ENCODE measurements at places on chromosomes 16 and 17.

DNA sequence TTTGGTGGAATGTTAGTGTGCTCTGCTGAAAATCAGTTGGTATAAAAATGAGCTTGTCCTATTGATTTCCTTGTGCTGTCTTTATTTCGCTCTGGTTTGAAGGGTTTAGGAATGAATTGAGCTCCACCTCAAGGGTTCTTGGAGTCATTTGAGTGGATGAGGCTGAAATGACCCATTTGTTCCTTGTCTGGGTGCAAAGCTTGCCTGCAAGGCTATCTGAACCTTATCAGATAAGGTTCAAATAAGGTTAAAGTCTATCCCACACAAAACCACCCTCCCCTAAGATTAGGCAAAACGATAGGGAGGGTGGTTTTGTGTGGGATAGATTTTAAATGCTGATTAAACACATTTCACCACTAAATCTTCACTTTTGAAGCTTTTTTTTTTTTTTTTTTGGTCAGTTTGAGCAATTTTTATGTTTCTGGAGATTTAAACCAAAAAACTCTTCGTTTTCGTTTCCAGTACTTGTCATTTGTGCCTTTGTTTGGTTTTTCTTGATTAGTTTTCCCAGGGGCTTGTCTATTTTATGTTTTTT is 62.7 kb downstream of the ARHGAP44 start:
- no peak for DNase-seq

DNA sequence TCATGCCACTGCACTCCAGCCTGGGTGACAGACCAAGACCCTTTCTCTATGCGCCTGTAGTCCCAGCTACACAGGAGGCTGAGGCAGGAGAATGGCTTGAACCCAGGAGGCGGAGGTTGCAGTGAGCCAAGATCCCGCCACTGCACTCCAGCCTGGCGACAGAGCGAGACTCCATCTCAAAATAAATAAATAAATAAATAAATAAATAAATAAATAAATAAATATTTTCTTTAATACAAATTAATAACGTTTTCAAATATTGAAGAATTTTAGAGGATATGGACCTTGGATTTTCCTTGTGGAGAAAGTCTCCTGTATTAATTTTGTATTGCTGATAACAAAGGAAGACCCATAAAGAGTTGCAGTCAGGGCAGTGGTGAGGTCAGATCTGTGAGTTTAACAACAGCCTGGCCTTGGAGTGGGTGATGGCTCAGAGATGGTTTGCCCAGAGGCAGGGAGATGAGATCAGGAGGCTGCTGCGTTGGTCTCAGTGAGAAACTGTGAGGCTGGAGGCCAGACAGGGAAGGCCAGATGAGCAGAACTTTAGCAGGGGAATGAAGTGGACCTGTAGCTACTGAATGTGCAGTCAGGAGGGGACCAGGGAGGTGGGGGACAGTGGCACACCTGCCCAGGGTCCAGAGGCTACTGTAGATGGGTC is 4.4 kb upstream of the ASGR1 start:
- DNase-seq: no peak

DNA sequence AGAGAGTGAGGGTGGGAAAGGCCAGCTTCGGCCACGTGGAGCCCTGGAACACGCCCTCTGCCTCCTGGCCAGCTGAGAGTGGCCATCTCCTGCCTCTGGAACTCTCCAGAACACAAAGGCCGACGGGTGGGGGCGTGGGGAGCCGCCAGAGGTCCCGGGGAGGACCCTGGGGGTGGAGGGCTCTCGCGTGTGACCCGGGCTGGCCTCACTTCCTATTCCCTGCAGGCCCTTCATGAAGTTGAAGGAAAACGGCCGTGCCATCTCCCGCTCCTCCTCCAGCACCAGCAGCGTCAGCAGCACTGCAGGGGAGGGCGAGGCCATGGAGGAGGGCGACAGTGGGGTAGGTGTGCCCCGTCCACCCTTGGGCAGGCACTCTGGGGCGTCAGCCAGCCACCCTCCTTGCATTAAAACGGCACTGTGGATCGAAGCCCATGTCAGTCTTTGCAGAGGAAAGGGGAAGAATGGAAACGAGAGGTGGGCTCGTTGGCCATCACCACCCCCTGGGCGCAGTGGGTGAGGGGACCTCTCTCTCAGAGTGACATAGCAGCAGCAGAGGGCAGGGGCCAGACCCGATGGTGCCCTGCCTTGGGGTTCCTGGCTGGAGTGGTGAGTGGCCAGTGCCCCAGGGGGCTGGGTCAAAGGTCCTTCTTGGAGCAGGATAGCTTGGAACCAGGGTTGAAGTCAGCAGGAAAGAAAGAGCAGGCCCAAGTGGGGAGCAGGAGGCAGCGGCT is 37.1 kb downstream of the OR1D5 start:
- DNase-seq: no peak

GRCh38 chr17:19978805-19979211 is 1.2 kb upstream of the AKAP10 start:
- no peak for DNase-seq

GRCh38 chr17:49515196-49515770 is 20.2 kb downstream of the NGFR start:
- no peak for DNase-seq

GRCh38 chr16:55568207-55568606 is 1.7 kb downstream of the CAPNS2 start:
- DNase-seq: no peak

- no peak for DNase-seq
Observed at GRCh38 chr17:65047941-65048340, 8.6 kb downstream of the GNA13 start.

GRCh38 chr16:47144559-47144877 is 773 bp upstream of the NETO2 start:
- no peak for DNase-seq

DNA sequence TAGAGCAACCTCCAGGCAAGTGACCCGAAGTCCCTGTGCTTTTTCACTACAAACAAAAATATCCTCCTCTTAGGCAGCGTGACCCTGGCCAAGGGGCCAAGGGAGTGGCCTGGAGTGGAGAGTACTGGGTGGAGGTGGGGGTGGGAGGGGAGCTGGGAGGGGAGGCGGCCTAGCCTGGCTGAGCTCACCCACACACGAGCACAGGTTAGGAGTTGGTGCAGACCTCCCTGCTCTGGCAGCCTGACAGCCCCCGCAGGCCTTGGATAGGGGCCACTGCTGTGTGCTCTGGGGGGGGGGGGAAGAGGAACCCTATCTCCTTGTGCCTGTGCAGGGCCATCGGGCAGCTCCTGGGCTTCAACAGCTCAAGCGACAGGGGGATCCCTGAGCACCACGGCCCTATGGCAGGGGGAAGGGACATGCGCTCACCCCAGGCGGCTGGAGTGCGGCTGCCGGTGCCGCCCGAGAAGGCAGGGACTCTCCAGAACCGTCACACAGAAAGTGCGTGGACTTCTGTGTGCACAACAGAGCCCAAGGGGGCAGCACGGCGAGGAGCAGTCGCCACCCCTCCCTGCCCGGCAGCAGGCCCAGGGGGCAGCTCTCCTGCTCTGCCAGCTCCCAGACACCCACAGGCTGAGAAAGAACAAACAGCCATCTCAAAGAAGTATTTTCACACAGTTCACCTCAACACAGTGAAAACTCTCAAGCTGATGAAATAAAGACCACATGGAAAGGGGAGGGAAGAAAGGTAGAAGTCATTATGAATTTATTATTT is 13.3 kb downstream of the SLC16A3 start:
- DNase-seq: no peak

GRCh38 chr17:1870592-1870991 is 40.8 kb downstream of the RPA1 start:
- DNase-seq: no peak

GRCh38 chr16:47858333-47858982 is 297.3 kb downstream of the ABCC12 start:
- DNase-seq: no peak

DNA sequence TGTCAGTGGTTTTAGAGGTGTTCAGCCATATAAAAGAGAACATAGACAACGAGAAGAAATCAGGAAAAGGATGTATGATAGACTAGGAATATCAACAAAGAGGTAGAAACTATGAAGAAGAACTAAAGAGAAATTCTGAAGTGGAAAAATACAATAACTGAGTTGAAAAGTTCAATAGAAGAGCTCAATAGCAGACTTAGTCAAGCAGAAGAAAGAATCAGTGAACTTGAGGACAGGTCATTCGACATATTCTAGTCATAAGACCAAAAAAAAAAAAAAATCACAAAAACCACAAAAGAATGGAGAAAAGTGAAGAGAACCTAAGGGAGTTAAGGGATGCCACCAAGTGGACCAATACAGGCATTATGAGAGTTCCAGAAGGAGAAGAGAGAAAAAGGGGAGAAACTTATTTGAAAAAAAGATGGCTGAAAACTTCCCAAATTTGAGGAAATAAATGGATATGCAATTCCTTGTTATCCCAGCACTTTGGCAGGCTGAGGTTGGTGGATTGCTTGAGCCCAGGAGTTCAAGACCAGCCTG is 321.2 kb downstream of the ABCC12 start:
- no peak for DNase-seq

- no peak for DNase-seq
Observed at GRCh38 chr17:16916557-16916920, 55.4 kb downstream of the TNFRSF13B start.

GRCh38 chr17:16818821-16819683 is 129.0 kb downstream of the CCDC144A start:
- no peak for DNase-seq

DNA sequence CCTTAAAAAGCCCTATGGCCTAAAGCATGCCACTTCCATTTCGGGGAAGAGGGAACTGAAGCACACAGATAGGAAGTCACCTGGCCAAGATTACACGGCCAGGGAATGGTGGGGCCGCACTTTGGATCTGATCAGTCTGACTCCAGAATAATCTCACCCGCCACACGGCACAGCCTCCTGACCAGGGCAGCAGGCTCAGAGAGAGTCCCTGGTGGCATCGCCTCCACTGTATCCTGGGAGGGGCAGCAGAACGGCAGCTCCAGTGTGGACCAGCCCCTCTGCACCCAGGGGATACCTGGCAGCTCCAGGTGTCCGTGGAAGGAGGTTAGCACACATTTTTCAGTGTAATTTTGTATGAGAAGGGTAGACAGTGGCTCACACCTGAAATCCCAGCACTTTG is 35.5 kb downstream of the VAC14 start:
- DNase-seq: no peak

- DNase-seq: no peak
Observed at GRCh38 chr17:3544365-3544764, 13.2 kb downstream of the TRPV3 start.

DNA sequence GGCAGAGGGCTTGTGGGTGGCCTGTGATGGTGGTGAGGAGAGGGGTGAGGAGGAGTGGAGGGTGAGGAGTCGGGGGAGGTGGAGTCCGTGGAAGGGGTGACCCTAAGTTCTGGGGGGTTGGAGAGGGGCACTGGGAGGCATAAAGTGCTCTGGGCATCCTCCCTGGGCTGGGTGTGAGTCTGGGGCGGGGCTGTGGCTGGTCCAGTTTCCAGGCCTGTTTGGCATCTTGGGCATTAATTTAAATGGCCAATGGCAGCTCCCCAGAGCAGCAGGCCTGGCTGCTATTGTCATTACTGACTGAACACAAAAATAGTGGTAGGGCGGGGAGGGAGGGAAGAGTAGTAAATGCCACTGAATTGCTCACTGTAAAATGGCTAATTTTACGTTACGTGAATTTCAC is 7.7 kb upstream of the ARHGAP23 start:
- DNase-seq: no peak

- no peak for DNase-seq
Observed at GRCh38 chr16:54174750-54175149, 111.8 kb downstream of the IRX3 start.

DNA sequence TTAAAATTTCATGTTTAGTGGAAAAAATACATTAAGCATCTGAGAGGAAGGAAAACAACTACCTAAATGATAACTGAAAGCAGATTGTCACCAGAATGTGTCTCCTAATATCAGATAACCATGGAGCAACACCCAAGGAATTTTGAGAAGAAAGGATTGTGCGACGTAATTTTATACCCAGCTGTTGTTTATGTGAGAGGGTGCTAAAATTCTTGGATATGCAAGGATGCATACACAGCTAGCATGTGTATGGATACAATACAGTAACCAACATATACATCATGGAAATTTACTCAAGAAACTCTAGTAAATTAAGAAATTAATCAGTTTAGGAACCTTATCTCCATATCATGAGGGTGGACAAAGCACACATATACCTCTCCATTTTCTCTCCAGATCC is 290.9 kb downstream of the HS3ST3A1 start:
- DNase-seq: no peak

DNA sequence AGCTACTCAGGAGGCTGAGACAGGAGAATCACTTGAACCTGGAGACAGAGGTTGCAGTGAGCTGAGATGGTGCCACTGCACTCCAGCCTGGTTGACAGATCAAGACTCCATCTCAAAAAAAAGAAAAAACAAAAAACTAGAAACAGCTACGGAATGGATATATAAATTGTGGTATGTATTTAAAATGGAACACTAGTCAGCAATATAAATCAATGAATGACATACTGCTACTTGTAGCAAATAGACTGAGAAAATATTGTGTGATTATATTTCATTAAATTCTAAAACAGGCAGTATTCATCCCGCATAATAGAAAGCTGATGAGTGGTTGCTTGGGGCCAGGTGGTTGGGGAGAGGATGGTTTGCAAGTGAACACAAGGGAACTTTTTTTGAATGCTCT is 261.7 kb downstream of the BCAS3 start:
- DNase-seq: no peak

- DNase-seq: peak; percentile 70
Observed at GRCh38 chr16:81737885-81738536, 41.1 kb upstream of the PLCG2 start.

DNA sequence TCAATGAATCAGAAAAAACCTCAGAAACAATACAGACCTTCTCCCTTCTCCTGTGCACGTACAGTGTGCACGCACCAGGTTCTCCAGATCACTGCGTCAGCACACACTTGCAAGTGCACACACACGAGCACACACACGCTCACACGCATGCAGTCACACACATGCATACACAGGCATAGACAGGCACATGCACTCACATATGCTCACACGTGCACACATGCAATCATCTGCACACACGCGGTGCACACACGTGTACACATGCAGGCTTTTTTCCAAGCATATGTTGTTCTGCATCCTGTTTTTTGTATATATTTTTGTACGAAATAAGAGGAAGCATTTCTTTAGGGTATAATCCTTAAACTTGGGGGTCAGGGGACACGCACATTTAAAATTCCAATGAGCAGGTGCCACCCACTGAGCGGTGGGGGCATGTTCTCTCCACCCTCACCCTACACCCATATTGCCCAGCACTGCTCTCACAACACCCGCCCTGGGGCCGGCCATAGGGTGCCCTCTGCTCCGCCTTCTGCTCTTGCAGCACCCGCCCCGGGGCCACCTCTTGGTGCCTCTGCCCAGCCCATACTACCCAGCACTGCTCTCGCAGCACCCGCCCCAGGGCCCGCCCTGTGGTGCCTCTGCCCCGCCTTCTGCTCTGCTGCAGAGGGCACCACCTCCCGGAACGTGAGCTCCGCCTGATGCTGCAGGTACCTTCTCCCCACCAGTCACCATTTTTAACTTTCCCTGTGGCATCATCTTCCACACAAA is 20.9 kb downstream of the KLHDC4 start:
- no peak for DNase-seq

- DNase-seq: no peak
Observed at GRCh38 chr17:55466671-55467070, 44.6 kb downstream of the SMIM36 start.

DNA sequence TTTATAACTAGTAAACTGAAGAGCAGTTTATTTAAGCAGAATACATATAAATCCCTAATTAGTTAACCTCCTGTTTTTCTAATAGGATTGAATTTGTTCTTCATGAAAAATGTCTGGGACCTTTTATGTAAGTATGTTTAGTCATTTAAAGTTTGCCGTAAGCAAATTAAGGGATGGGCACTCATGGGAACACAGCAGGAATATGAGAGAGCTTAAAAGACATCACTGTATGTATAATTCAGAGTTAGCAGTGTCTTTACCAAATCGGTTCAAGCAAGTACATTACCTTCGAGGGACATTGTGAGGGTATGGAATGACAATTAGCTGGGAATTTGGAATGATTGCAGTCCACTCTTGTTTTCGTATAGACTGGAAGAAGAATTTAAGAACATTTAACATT is 17.7 kb upstream of the NETO2 start:
- DNase-seq: no peak
